ENCODE measurements at places on chromosomes 1 and 21.

- DNase-seq = no peak
Observed at GRCh38 chr1:35947547-35947946, 16.6 kb downstream of the AGO3 start.

DNA sequence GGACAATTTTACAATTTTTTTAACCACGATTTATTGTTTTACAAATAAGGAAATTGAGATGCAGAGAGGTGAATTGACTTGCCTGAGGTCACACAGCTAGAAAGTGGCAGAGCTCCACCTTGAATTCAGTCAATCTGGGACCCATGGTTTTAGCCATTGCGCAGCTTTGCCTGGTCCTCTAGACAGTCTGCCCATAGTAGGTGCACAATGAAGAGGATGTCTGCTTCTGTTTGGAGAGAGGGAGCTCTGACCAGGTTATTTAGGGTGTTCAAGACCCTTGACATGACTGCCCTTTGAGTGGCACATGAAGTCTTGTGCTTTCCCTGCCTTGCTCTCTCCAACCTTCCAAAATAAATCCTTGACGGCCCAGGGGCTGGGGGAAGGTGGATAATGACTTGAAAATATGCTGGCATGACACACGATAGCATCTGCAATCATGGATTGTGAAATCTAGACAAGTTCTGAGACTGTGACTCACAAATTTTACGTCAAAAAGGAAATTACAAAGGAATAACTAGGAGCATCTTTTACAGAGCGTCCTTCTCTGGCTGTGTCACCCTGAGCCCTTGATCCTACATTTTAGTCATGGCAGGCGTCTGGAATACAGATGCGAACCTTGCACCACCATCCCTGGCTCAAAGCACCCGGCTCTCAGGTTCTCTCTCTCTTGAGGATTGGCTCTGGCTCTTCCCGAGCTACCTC, 26.2 kb upstream of the ID3 start:
- no peak for DNase-seq

DNA sequence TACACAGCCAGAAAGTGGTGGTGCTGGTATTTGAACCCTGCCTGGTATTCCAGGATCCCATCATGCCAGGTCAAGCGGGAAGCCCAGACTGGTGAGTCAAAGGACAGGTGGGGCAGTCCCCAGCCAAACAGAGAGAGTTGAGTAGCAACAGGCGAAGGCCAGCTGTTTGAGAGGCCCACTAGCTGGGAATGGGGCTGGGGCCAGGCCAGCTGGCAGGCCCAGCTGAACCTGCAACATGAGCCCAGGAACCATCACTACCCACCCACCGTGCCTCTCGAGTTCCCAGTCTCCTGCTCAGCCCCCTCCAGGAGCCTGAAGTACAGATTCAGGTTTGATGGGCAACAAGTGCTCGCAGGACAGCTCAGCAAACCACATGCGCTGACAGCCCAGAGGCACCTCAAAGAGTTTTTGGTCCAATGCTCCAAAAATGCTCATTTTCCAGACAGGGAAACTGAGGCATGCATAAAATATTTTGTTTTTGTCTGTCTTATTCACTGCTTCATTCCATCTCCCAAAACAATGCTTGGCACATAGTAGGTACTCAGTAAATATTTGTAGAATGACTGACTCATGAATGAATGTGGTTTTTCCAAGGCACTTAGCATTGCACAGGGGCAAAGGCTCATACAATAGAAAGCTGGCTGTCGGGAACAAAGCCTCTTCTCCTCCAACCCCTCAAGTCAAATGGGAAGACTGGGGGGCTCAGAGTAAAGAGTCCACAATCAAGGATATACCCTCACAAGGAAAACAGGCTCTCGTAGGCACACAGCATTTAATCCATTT, 42.5 kb upstream of the CLIC4 start:
- no peak for DNase-seq

GRCh38 chr1:84722794-84723193, 32.5 kb upstream of the SSX2IP start:
- DNase-seq = no peak

- no peak for DNase-seq
Observed at GRCh38 chr1:183096894-183097293, 73.7 kb downstream of the LAMC1 start.

DNA sequence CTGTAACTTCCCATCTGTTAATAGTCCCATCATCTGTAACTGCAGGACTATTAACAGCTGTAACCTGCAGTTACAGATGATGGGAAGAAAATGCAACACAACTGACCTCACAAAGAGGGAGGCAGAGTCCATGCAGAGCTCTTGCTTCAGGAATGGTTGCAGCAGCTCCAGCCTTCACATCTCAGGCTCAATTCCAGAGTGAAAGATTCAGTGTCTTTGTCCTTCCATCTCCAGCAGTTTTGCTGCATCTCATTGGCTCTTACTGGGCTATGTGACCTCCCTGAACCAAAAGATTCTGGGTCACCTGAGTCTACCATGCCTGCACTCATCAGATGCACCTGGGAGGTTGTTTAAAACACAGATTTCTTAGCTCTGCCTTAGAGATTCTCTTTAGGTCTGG, 686.7 kb downstream of the MATN1 start:
- DNase-seq = no peak

- DNase-seq = no peak
Observed at GRCh38 chr1:228118040-228118439, 8.9 kb upstream of the MRPL55 start.

GRCh38 chr1:245923215-245923614, 583.9 kb downstream of the SMYD3 start:
- DNase-seq = no peak

DNA sequence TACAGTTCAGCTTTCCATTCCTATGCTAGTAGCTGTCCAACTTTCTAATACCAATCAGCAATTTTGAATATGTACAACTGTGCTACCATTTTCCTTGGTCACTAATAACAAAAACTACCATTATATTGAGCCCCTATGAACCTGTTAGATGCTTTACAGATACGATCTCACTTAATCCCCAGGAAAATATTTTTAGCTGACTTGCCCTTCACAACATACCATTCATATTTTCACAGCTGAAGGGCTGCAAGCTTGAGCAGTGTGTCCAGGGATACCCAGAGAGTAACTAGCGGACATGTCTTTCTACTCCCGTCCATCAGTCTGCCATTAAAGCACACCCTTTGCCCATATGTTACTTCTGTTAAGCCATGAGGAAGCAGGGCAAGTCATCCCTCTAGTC, 140.5 kb downstream of the SPATA46 start:
- DNase-seq = no peak

DNA sequence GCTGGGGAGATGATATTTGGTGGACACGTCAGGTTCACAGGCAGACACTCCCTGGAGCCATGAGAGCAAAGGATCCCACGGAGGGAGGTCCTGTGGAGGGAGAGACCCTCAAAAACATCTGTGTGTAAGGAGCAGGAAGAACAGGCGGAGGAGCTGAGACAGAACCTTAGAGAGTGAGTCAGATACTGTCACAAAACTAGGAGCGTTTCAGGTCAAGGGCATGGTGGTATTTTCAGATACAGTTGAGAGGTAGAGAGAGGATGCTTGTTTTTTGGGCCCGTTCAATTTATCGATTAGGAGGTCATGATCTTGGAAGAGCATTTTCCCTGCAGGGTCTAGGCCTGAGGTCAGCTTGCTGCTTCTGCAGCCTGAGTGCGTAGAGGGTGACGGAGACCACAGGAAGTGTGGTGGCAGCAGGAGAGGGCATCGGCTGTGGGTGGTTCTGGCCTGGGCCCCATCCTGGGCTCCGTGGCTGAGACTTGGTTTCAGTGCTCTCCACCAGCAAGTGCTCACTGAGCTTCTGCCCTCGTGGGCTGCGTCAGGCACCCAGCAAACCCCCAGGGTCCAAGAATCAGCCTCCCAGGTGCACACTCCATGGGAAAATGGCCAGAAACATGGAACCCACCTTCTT, 39.9 kb downstream of the SPSB1 start:
- DNase-seq = no peak

DNA sequence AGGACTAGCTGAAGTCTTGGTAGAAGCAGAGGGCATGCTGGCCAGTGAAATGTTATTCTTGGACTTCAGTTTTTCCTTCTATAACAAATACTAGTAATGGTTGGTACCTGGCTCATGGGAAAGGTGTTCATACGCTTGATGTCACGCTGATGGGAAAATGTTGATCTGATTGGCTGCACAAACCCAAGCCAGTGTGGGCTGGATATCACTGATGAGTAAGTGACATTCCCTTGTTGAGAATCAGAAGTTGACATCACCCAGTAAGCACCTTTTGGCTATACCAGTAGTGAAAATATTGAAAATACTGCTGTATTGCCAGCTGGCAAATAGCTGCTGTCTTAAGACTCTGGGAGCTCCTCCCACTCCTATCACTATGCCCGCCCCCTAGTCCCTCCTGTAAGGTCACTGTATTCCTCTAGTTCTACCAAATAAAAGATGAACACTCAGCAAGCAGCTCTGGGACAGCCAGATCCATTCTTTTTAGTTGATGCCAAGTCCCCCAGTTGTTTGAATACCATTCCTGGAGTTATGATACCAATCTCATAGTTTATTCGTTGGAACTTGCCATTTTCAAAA, 168.2 kb downstream of the GRIK1 start:
- DNase-seq = no peak

GRCh38 chr1:88401313-88401712, 282.8 kb upstream of the PKN2 start:
- no peak for DNase-seq

DNA sequence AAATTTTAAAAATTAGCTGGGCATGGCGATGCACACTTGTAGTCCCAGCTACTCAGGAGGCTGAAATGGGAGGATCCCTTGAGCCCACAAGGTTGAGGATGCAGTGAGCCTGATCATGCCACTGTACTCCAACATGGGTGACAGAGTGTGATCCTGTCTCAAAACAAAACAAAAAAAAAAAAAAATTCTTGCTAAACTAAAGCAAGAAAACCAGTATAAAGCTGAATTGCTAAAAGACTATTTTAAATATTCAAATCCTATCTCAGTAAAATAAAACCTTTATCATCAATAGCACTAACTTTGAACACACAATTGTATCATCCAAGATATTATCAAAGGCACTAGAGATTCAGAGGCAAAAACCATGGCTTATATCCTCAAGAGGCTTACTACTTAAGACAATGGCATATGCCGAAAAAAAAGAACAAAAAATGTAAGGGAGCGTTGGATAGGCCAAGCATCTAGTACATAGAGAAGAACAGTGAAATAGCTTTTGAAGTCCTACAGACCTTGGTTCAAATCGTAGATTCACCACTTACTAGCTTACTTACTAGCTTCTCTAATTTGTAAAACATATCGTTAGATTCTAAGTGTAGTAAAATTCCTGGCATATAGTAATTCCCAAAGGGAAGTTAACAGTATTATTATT, 3.6 kb downstream of the EPS15 start:
- no peak for DNase-seq

GRCh38 chr1:6508816-6509189, 17.3 kb upstream of the PLEKHG5 start:
- DNase-seq = no peak

DNA sequence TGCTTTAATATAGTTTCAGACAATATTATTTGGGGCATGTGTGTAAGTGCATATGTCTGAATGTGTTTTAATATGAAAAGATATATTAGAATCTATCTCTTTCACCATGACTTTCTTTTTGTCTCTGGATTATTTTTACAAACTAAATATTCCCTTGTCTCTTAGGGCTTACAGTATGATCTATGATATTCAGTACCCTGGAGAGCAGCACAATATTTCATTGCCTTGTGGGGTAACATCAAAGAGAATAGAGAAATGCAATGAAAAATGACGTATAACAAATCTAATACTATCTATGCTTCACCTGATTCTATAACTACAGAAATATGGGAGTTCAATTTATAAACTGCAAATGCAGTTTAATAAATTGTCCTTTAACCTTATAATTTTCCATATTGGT, 2084.5 kb downstream of the MRPL39 start:
- no peak for DNase-seq

- no peak for DNase-seq
Observed at GRCh38 chr21:42572906-42573495, 59.3 kb downstream of the SLC37A1 start.

DNA sequence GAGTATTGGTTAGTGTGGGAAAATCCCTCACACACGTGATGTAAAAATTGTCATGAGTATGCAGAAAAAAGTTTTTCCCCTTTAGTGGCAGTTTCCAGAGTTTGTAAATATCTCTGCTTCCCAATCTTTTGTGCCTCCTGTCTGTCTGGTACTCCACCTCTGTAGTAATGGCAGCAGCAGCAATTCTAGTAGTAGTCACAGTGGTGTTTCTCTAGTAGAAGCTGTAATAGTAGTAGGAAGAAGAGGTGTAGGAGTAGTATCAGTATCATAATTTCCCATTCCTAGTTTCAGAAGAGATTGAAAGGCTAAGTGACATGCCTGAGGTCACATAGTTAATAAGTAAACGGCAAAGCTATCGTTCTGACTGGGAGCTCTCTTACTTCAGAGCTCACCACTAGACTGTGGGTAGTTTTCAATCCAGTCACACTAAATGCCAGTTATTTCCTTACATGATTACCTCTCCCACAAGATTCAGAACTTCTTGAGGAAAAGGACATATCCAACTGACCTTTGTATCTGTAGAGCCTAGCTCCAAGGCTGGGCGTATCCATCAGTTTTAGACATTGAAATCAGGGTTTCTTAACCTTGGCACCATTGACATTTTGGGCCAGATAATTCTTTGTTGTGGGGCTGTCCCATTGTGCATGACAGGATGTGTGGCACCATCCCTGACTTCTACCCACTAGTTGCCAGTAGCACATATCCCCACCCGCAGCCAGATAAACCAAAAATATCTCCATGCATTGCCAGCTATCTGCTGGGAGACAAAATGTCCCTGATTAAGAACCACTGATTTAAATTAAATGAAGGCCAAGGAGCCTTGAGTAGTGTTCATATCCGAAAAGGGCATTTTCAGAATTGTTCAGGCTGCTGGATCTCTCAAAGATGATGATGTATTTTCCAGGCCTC, 135.9 kb downstream of the FGGY start:
- DNase-seq = no peak

GRCh38 chr1:226702318-226702956, 36.6 kb downstream of the ITPKB start:
- no peak for DNase-seq

DNA sequence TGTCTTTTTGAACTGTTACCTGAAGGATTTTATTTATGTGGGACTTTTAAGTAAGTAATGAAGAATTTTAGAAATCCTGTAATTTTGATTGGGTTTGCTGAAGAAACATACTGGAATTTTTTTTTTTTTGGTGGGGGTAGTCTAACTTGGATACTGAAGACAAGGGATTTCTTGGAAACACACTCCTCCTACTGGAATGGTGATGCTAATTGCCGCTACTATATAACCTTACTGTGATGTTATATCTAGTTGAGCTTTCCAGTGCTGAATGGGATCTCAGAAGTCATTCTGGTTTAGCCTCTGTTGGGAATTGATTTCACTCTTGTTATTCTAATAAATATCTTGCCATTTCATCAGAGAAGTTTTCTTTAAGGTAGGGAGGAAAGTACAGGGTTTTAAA, 8.4 kb downstream of the PPP2R5A start:
- no peak for DNase-seq

DNA sequence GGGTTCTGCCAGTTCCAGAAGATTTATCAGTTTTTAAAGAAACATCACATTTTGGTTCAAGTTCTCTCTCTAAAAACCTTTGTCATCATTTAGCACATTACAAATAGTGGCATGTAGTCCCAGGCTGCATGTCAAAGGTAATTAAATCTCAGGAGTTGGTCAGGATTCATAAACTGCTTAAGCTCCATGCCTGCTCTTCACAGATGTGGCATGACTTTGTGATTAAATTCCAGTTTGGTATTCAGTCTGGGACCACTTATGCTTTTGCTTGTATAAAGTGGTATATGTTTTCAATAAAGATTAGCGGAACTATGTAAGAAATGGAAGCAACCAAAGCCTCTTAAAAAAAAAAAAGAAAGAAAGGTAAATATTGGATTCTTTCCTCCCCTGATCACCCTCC, 408.0 kb downstream of the DISC1 start:
- DNase-seq = no peak
